Spleen (tissue), 13 donors: ENCODE measurements at places on chromosomes 7 and 10. TPM values are rescaled to one million over a fixed set of nuclear protein-coding genes. Genes with fewer than 3 reads are reported as not detected.

DNA sequence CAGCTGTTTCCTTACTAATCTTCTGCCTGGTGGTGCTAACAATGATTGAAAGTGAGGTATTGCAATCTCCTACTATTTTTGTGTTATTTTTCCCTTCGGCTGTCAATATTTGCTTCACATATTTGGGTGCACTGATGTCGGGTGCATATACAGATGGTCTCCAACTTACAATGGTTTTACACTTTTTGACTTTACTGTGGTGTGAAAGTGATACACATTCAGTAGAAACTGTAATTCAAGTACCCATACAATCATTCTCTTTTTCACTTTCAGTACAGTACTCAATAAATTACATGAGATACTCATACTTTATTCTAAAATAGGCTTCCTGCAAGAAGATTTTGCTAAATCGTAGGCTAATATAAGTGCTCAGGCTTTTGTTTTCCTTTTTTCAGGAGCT, 73.2 kb downstream of the RNF216 start:
- DNase-seq: no peak
- no peak overlapping the region for H3K27ac ChIP-seq
- no peak overlapping the region for H3K4me3 ChIP-seq

Gene SP8
- total RNA-seq: not detected

Gene SAP25
- total RNA-seq: 12.1 TPM

Gene PLAC9
- total RNA-seq: 1.8 TPM

Gene ASIC3
- 1.5 TPM for total RNA-seq

DNA sequence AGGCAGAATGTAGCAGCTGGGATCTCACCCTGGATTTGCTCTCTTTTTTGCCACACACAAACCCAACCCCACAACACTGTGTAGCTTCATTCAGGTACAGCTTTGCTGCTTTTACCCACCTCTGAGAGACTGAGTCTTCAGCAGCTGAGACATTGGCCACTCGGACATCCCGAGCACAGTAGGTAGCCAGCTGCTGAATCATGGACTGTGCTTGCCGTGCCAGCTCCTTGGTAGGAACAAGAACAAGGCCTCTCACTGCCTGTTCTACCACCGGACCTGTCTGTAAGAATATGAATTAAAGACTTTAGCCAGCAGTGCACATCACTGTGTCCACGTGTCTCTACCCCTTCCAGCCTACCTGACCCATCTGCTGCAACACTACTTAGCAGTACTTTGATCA, 937 bp downstream of the DDX56 start:
- H3K4me3 ChIP-seq: peak overlapping the region; percentile 100
- no peak for DNase-seq
- no peak overlapping the region for H3K27ac ChIP-seq
- H3K36me3 ChIP-seq: peaks cover 20% of the 10 kb centered on the region

- peaks cover 22% of the 10 kb centered on the region for H3K27me3 ChIP-seq
- peak overlapping the region; percentile 98 for H3K27ac ChIP-seq
- peak; percentile 94 for DNase-seq
- peak overlapping the region; percentile 87 for H3K4me3 ChIP-seq
Measured at GRCh38 chr10:31318382-31318853, 598 bp upstream of the ZEB1 start.

- peak; percentile 88 for DNase-seq
- no peak overlapping the region for H3K4me3 ChIP-seq
- H3K27me3 ChIP-seq: no peaks in the 10 kb centered on the region
- H3K4me1 ChIP-seq: peaks cover 20% of the 10 kb centered on the region
Measured at GRCh38 chr10:77873536-77874380, 52.8 kb downstream of the DLG5 start.

DNA sequence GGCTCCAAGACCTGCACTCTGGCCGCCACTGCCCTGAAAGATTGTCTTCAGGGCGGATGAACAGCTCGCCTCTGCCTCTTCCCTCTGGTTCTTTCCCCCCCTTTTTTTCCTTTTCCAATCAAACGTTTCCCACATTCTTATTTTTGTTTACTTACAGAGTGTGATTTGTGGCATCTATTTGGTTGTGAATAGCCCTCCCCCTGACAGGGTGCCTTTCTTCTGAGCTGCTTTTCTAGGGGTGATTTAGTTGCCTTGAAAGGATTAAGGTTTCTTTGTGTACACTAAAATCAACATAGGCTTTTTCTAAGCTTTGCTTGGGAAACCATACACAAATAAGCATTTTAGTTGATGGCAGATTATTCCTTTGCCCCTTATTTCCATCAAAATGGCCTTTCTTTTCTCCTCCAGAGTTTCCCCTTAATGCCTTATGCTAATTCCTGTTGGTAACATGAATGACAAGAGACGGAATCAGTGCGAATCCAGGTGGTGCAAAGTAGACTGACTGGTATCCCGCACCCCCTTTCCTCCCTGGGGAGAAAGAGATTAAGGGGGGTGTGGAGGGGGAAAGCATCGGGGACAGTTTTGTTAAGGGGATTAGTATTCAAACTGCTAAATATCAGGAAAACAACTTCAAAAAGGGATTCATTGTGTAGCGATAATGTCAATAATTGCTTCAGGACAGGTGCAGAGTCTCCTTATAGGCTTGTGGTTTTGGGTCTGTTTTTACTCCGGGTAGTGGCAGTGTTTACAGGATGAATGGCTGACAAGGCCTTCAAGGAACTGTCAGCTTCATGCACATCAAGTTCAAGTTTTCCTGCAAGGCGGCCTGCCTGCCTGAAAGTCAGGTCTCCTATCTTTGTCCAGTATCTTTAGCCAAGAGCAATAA, 431.6 kb upstream of the GALNT17 start:
- DNase-seq: no peak
- H3K27me3 ChIP-seq: peaks cover 15% of the 10 kb centered on the region
- peaks cover 3% of the 10 kb centered on the region for H3K4me1 ChIP-seq
- H3K36me3 ChIP-seq: peaks cover 8% of the 10 kb centered on the region

Gene COX19
- total RNA-seq: 15.4 TPM

DNA sequence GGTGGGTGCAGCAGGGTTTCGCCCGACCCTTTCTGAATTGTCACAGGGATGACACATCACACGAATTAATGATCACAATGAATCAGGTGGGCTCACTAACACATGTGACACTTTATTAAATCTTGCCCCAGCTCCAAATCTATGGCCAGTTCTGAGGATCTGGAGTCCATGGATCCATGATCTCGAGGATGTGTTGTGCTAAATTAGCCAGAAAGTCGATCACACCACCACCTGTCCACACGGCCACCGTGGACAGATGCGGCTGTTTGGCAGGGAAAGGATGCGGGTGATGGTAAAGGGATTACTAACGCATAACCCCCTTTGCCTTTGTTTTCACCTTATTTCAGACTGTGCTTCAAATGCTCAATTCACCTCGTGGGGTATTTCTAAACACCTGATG, 96.4 kb downstream of the COBL start:
- no peak overlapping the region for H3K27ac ChIP-seq
- no peaks in the 10 kb centered on the region for H3K36me3 ChIP-seq
- no peaks in the 10 kb centered on the region for H3K4me1 ChIP-seq
- H3K27me3 ChIP-seq: no peaks in the 10 kb centered on the region
- no peak for DNase-seq

Gene TAS2R3
- 1.5 TPM for total RNA-seq
